NCI-H1105 (cell line): ENCODE measurements at places on chromosomes 6 and 20.

- DNase-seq: no peak
These were observed 185.9 kb downstream of the PDE7B start for GRCh38 chr6:136037242-136037875.

- DNase-seq: no peak
These were observed 58.7 kb upstream of the TGM3 start for GRCh38 chr20:2237059-2237458.

DNA sequence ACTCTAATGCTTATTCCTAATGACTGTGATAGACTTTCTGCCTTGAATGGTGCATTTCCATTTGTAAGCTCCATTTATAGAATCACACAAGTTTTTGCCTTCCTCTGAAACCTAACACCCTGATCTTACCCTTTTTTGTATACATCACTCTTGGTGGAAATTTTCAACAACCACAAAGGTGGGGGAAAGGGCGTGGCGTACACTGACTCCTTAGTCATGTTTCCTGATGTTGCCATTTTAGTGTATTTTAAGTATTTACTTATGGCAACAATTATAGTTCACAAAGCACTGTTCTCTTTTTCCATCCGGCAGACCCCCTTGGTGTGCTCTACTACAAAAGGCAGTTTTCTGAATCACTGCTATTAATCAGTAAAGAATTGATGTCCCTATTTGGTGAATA, 92.0 kb downstream of the ATXN1 start:
- no peak for DNase-seq

GRCh38 chr6:88865275-88865674, 98.1 kb downstream of the RNGTT start:
- no peak for DNase-seq

DNA sequence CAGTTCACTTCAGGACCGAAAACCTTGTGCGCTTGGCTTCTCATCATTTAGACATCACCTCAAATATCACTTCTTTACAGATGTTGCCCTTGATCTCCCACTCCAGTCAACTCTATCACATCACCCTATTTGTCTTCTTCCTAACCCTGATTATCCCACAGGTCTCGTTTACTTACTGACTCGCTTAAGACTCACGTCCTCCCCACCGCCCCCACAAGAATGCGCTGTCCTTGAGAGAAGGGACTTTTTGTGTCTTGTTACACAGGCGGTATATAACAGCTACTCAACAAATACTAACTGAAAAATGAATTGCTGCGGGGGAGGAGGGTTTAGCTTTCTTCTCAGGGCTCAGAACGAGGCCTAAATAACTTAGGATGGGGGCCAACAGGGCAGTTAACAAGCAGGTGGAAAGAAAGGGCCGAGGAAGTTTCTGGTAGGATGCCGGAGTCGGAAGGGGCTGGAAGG, 527 bp downstream of the TOMM34 start:
- DNase-seq: no peak

GRCh38 chr6:139533171-139533570, 158.7 kb upstream of the CITED2 start:
- DNase-seq: no peak

DNA sequence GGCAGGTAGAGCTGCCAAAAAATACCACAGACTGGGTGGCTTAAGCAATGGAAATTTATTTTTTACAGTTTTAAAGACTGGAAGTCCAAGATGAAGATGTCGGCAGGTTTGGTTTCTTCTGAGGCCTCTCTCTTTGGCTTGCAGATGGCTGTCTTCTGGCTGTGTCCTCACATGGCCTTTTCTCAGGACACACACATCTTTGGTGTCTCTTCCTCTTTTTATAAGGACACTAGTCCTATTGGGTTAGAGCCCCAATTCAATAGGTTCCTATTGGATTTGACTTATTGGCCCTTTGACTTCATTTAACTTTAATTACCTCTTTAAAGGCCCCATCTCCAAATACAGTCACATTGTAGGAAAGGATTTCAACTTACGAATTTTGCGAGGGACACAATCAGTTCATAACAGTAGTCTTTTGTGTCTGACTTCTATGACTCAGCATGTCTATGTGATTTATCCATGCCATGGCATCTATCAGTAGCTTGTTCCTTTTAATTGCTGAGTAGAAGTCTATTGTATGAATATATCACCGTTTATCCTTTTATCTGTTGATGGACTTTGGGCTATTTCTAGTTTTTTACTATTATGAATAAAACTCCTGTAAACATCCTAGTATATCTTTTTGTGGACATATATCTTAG, 11.0 kb upstream of the TCP11 start:
- no peak for DNase-seq

DNA sequence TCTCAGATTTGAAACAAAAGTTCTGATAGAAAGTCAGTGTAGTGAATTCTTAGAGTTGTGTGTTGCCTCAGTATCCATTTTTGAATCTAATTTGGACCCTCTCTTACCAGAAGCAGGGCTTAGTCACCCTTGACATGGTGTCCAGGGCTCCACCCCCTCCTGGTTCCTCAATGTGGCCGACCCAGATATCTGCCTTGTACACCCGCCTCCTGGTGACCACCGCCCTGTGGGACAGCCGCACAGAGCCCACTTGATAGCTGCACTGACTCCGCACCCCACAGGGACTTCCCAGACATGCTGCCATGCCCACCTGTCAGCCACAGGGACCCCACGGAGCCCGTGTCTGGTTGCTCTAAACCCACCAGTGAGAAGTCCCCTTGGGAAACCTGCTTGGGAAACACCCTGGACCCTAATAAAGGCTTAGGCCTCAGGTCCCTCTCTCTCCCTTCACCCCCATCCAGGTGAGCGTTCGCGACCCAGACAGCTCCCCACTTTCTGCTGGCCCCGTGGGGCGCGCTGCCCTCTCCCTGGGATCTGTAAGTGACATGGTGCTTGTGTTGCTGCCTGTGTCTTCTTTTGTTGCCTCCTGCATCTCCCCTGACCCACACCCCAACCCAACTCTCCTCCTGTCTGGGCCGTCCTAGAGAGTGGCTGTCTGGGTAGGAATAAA, 47.2 kb upstream of the SYNDIG1 start:
- no peak for DNase-seq

DNA sequence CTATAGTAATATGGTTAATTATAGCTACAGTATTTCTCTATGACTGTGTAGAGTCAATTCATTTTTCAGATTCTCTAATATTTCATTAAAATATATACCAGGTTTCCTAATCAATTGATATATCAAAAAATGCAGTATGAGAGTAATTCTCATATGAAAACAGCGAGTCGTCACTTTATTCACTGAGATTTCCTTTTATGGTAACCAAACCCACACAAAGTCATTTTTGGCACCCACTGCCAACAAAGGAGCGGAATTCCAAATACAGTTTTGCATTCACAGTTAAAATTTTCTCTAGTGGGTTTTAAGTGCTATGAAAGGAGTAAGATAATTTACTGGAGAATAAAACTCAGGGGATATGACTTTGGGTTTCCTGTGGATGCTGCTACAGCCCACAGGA, 163.8 kb downstream of the HIVEP2 start:
- no peak for DNase-seq
